ENCODE measurements at places on chromosomes 4 and X. TPM values are rescaled to one million over a fixed set of nuclear protein-coding genes. Genes with fewer than 3 reads are reported as not detected.

- DNase-seq = no peak
Observed at GRCh38 chrX:14590693-14591424, 61.5 kb downstream of the GLRA2 start.

- DNase-seq = no peak
Observed at GRCh38 chrX:131837325-131837724, 185.8 kb upstream of the STK26 start.

DNA sequence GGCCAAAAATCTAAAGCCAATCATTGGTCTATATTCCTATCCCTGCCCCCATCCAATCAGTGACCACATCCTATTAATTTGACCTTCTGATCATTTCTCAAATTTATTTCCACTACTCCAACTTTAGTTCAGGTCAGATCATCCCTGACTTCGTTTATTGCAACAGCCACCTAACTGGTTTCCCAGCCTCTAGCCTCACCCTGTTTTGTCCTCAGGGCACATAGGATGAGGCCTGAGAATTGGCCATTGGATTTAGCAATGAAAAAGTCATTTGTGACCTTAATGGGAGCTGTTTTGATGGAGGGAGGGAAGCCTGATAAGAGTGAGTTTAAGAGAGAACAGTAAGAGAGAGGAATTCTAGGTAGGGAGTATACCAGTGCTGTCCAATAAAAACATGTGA, 155.0 kb downstream of the AMMECR1 start:
- DNase-seq = peak; percentile 31

The ETFDH gene
- 20.4 TPM for total RNA-seq

The ENAM gene
- total RNA-seq = not detected
